Aortic smooth muscle cell (primary cell): ENCODE measurements at places on chromosomes 5 and 9. TPM values are rescaled to one million over a fixed set of nuclear protein-coding genes. Genes with fewer than 3 reads are reported as not detected.

The SARDH gene
- 2.5 and 7.4 TPM in 2 replicates for total RNA-seq

The EIF4E1B gene
- not detected in 2 replicates for total RNA-seq

The PCDHA9 gene
- total RNA-seq, result under 0.01 and 0.06 TPM in 2 replicates

The LCN15 gene
- total RNA-seq, result not detected in 2 replicates

The PFDN1 gene
- 37.9 and 43.2 TPM in 2 replicates for total RNA-seq

The IGFBPL1 gene
- total RNA-seq, result not detected in 2 replicates

The MED7 gene
- 8.4 and 8.9 TPM in 2 replicates for total RNA-seq

The FST gene
- 95.7 and 152 TPM in 2 replicates for total RNA-seq

The BAAT gene
- not detected in 2 replicates for total RNA-seq

The SLC4A9 gene
- not detected in 2 replicates for total RNA-seq

The GPR151 gene
- not detected in 2 replicates for total RNA-seq

The ACTBL2 gene
- 0.06 TPM in 1 of 2 replicates, not detected in the other for total RNA-seq

The CDKN2B-AS1 gene
- total RNA-seq, result 4.9 and 5.2 TPM in 2 replicates

The CORO2A gene
- under 0.01 and 0.06 TPM in 2 replicates for total RNA-seq

The UBAP2 gene
- total RNA-seq, result 13.4 and 14.9 TPM in 2 replicates

The FOXD4L6 gene
- 0.06 TPM in 1 of 2 replicates, not detected in the other for total RNA-seq

The TRMT10B gene
- 3.3 and 4.6 TPM in 2 replicates for total RNA-seq

The LRRTM2 gene
- total RNA-seq, result 0.13 and 0.44 TPM in 2 replicates

The IFNB1 gene
- not detected in 2 replicates for total RNA-seq

The ST8SIA4 gene
- total RNA-seq, result 0.19 and 0.26 TPM in 2 replicates

The OBP2B gene
- not detected in 2 replicates for total RNA-seq

The DOCK8 gene
- total RNA-seq, result under 0.01 TPM in 2 replicates

The CNOT8 gene
- 40.4 and 44.2 TPM in 2 replicates for total RNA-seq

The C7 gene
- 2.4 and 15.2 TPM in 2 replicates for total RNA-seq

The CDC14B gene
- total RNA-seq, result 22.1 and 33.7 TPM in 2 replicates

The FUBP3 gene
- 43.0 and 49.9 TPM in 2 replicates for total RNA-seq

The COL23A1 gene
- total RNA-seq, result not detected in 2 replicates

The GLRA1 gene
- not detected in 2 replicates for total RNA-seq

The ISL1 gene
- total RNA-seq, result 0.13 and 0.25 TPM in 2 replicates

The TAF11L10 gene
- not detected in 2 replicates for total RNA-seq

The CCDC187 gene
- total RNA-seq, result under 0.01 TPM in 2 replicates

The GFI1B gene
- total RNA-seq, result 0.19 TPM in 1 of 2 replicates, not detected in the other

The AJM1 gene
- 1.1 TPM in 2 replicates for total RNA-seq

The NIPAL4 gene
- not detected in 2 replicates for total RNA-seq

The SHISAL2B gene
- not detected in 2 replicates for total RNA-seq

The TSSK1B gene
- under 0.01 and 0.13 TPM in 2 replicates for total RNA-seq

The FOXD4 gene
- total RNA-seq, result 0.06 and 0.13 TPM in 2 replicates

The SLC22A4 gene
- total RNA-seq, result 1.1 and 1.7 TPM in 2 replicates

The TRIP13 gene
- 14.2 and 26.2 TPM in 2 replicates for total RNA-seq

The IL13 gene
- total RNA-seq, result not detected in 2 replicates

The PCDHB16 gene
- 1.8 and 1.9 TPM in 2 replicates for total RNA-seq

The DIPK1B gene
- total RNA-seq, result 1.4 and 2.6 TPM in 2 replicates

The RAD50 gene
- 32.2 and 44.0 TPM in 2 replicates for total RNA-seq

The PCDHB13 gene
- 0.81 and 1.1 TPM in 2 replicates for total RNA-seq

The GAS1 gene
- 5.5 and 5.7 TPM in 2 replicates for total RNA-seq

The BRINP1 gene
- total RNA-seq, result 0.56 and 1.3 TPM in 2 replicates

The ZSWIM6 gene
- 9.6 and 10.0 TPM in 2 replicates for total RNA-seq

The PCDHAC2 gene
- total RNA-seq, result 0.31 and 0.53 TPM in 2 replicates

The PTCD2 gene
- 7.0 and 8.3 TPM in 2 replicates for total RNA-seq

The MARCOL gene
- total RNA-seq, result not detected in 2 replicates

The FAM13B gene
- total RNA-seq, result 18.6 and 23.0 TPM in 2 replicates

The FBP1 gene
- total RNA-seq, result not detected in 2 replicates

The ADAMTSL2 gene
- total RNA-seq, result 0.06 and 0.79 TPM in 2 replicates
